Colonic mucosa (tissue), 4 donors: ENCODE measurements at places on chromosomes 13 and 19. TPM values are rescaled to one million over a fixed set of nuclear protein-coding genes. Genes with fewer than 3 reads are reported as not detected.

- no peaks in the 10 kb centered on the region for H3K27me3 ChIP-seq
- H3K4me3 ChIP-seq, result no peak overlapping the region
- no peaks in the 10 kb centered on the region for H3K4me1 ChIP-seq
- no peak overlapping the region for H3K27ac ChIP-seq
- DNase-seq, result no peak
Observed at GRCh38 chr19:33758541-33759013, 38.1 kb upstream of the KCTD15 start.

DNA sequence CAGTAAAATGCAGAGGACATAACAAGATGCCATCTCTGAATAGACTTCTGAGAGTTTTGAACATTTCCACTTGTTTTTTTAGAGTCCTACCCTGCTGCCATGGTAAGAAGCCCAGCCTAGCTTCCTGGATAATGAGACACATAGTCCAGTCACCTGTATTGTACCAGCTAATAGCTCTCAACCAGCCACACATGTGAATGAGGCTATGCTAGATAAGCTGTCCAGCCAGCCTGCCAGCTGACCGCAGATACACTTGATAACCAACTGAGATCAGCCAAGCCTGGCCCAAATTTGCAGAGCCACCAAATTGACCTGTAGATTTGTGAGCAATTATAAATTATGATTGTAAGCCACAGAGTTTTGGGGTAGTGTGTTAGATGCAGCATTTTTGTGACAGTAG is 10.7 kb downstream of the RFXAP start:
- no peaks in the 10 kb centered on the region for H3K27me3 ChIP-seq
- no peaks in the 10 kb centered on the region for H3K36me3 ChIP-seq
- no peak overlapping the region for H3K27ac ChIP-seq
- no peaks in the 10 kb centered on the region for H3K4me1 ChIP-seq

The PCP2 gene
- total RNA-seq, result 0.32 TPM

The PSG1 gene
- total RNA-seq, result not detected

The MBD3L2 gene
- not detected for total RNA-seq

The LRFN3 gene
- 10.0 TPM for total RNA-seq

The CGB8 gene
- total RNA-seq, result not detected

DNA sequence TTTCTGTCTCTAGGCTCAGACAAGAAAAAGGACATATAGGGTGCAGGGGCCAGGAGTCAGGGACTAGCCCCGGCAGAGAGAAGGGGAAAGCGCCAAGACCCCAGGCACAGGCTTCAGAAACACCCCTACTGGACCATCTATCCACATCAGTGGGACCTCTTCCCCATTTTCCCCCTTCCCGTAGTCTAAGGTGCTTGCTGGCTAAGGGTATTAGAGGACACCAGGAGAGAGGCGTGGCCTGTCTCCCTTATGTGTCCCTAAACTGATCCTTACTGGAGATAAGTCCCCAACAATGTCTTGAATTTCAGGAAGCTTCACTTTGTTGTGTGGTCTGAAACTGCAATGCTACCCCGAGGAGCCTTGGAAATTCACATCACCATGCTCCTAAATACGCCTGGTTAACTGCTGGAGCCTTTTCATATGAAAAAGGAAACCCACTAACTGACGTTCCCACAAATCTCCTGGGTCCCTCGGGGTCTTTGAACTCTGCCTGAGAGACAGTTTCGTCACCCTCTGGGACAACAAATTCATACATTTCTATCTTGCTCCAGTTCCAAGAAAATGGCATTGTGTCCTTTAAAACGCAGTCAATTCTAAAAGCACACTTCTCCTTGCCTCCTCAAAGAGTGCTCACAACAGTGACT is 197.7 kb downstream of the COL4A1 start:
- H3K27me3 ChIP-seq, result no peaks in the 10 kb centered on the region
- H3K4me3 ChIP-seq, result no peak overlapping the region

DNA sequence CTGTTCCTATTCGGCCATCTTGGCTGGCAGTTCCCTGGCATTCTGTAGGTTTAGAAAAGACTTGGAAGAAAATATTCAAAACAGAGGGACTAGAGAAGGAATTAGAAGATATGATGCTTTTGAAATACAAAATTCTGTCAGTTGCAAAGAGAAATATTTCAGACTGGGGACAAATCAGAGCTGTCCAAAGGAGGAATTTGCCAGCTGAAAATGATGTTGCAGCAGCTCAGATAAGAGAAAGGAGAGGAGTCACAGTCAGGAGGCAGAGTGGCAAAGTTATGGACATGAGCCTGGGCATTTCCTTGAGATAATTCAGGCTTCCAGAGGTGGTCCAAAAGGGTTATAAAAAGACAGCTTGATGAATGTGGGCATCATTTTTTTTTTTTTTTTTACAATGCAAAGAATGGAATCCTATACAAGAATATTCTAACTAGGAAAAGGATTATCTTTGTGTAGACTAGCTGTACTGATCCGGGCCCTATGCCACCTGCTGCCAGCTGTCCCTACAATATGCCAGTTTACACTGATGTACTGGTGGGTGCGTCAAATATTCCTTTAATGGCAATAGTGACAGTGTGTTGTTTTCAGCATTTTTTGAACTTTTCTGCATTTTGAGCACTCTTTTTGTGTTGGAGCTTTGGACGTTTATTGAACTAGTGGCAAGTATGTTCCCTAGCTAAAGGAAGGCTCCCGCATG is 31.8 kb upstream of the CBY2 start:
- no peaks in the 10 kb centered on the region for H3K4me1 ChIP-seq
- DNase-seq, result no peak
- no peak overlapping the region for H3K27ac ChIP-seq
- H3K36me3 ChIP-seq, result no peaks in the 10 kb centered on the region
- no peak overlapping the region for H3K4me3 ChIP-seq

GRCh38 chr13:32403108-32403507 is 24.8 kb downstream of the N4BP2L1 start:
- no peaks in the 10 kb centered on the region for H3K36me3 ChIP-seq
- H3K27ac ChIP-seq, result no peak overlapping the region
- no peak for DNase-seq
- H3K4me3 ChIP-seq, result no peak overlapping the region
- no peaks in the 10 kb centered on the region for H3K4me1 ChIP-seq

DNA sequence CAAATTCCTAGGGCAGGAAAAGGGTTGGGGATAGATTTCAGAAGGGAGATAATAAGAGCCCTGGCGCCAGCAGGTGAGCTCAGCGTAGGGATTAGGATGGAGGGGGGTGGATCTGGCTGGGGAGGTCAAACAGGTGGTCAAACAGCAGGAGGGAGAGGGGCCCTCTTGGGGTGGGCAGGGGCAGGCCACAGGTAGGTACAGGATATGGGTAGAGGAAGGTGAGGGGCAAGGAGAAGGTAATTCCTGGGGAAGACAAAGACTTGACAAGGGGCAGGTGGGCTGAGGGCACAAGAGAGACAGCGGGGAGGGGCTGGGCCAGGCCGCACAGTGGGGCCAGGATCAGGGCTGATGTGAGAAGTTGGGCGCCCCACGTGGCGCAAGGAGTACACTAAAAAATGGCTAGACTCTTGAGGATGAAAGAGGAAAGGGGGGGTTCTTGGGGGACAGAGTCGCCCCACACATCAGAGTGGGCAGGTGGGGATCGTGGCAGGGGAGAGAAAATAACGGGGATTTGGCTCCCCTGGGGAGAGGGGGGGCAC is 713 bp downstream of the KRI1 start:
- peaks cover 14% of the 10 kb centered on the region for H3K4me1 ChIP-seq
- DNase-seq, result peak; percentile 42
- H3K4me3 ChIP-seq, result peak overlapping the region; percentile 88
- no peaks in the 10 kb centered on the region for H3K27me3 ChIP-seq

The TINCR gene
- 2.2 TPM for total RNA-seq

DNA sequence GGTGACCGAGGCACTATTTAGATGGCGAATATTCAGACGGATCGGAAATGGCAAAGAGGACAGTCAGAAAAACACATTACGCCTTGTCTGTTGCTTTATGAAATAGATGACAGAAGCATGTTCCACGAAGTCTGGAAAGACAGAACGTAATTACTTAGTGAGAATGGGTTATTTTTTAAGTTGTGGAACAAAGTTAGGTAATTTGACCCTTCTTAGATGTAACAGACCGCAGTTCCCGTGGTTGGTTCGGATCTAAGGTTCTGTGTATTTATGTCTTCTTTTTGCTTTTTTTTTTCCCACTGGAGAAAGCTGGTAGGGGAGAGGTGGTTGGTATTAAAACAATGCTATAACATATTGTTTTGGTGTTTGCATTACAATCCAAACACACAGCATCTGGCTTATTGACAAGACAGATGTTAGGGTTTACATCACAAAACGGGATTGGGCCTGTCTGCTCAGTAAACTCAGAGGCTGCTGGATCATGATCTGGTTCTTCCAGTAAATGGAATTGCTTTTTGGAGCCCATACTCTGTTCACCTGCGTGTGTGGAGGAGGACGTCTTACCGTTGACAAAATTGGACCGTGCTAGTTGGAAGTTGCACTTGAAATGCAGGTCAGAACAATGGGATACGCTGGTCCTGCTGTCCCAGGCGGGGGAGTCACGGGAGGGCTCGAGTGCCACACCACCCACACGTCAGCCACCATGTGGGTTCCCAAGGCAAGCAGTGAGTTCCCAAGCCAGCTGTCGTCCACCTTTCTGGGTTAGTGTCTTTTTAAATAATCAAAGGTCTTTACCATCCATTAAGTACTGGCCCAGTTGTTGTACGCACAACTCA is 13.8 kb downstream of the ATP11A start:
- H3K27me3 ChIP-seq, result no peaks in the 10 kb centered on the region
- no peaks in the 10 kb centered on the region for H3K36me3 ChIP-seq
- H3K4me3 ChIP-seq, result no peak overlapping the region
- H3K27ac ChIP-seq, result no peak overlapping the region
- DNase-seq, result no peak
- H3K4me1 ChIP-seq, result no peaks in the 10 kb centered on the region

The SBK2 gene
- total RNA-seq, result not detected

The FAAP24 gene
- 1.3 TPM for total RNA-seq

The COX7A1 gene
- 8.2 TPM for total RNA-seq

GRCh38 chr13:112443191-112443994 is 67.2 kb downstream of the SPACA7 start:
- peak; percentile 18 for DNase-seq
- H3K27ac ChIP-seq, result no peak overlapping the region
- H3K27me3 ChIP-seq, result peaks cover 7% of the 10 kb centered on the region
- no peaks in the 10 kb centered on the region for H3K4me1 ChIP-seq

- H3K4me3 ChIP-seq, result no peak overlapping the region
- no peak for DNase-seq
- H3K27ac ChIP-seq, result no peak overlapping the region
- no peaks in the 10 kb centered on the region for H3K36me3 ChIP-seq
- H3K4me1 ChIP-seq, result no peaks in the 10 kb centered on the region
- no peaks in the 10 kb centered on the region for H3K27me3 ChIP-seq
Observed at GRCh38 chr13:107035778-107036177, 467.8 kb upstream of the ARGLU1 start.

The KASH5 gene
- total RNA-seq, result not detected

The CNFN gene
- 5.5 TPM for total RNA-seq

The ATP5F1D gene
- 359 TPM for total RNA-seq
